ENCODE measurements at places on chromosomes 11 and 22.

DNA sequence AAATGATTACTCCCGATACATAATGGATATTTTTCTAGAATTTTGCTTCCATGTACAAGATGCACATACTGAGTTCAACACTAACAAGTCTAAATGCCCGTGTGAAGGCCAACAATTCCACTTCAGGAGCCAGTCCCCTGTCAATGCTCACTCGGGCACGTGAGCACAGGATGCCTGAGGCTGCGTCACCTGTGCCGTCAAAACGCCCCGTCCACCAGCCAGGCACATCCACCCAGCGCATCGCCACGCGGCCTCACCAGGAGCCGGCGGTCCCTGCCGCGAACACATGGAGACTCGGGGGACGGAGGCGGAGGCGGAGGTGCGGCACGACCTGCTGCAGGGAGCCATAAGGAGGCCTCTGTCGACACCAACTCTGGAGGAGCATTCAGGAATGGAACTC, 9.8 kb downstream of the TOLLIP start:
- DNase-seq, result no peak

DNA sequence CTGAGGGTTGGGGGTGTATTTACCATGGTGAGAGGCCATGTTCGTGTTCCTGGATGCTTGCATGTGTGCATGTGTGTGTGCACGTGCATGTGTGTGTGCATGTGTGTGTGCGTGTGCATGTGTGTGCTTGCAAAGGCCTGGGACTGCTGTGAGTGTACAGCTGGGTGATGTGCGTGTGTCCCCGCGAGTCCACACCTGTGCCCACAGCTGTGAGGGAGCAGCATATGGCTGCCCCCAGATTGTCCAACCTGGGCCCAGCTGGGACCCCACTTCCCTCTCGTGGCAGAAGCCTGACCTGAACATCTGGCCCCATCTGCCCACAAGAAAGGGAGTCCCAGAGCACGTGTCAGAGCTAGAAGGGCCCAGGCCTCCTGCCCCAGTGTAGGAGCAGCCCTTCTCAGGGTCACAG, 8.4 kb upstream of the CD248 start:
- DNase-seq, result no peak

DNA sequence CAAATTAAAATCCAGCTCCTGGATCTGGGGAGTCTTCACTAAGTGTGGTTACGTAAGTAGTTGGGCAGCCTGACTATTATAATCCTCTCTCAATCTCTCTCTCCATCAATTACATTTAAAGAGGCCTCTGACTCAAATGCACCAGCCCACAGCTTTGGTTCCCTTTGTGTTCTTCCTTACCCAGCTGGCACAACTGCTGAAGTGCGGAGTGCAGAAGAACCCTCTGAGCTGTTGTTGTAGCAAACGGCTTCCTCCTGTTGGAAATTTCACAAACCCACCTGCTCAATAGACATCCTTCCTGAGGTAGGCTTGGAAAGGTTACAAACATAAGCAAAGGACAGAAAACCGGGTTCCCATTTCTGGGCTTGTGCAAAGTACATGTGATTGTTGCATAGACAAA, 17.0 kb upstream of the SORL1 start:
- no peak for DNase-seq

DNA sequence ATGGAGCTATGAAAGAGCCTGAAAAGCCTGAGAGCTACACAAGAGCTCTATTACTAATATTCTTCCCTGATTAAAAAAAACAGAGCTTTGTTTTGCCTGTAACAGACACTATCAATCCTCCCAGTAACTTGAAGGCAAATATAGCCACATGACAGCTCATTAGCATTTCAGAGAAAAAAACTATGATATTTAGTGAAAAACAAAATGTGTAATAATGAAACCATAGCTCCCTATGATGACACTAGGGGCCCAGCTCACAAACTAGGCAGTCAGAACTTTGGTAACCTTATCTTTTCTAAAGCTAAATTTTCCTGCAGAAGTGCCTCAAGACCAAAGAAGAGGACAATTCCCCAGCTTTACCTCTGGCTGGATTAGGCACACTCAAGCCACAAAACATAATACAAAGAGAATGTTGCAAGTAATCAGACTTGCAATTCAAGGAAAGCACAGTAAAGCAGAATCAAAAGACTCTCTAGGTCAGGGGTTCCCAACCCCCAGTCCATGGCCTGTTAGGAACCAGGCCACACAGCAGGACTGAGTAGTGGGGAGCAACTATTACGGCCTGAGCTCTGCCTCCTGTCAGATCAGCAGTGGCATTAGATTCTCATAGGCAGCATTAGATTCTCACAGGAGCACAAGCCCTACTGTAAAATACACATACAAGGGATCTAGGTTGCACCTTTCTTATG, 53.3 kb downstream of the MRTFA start:
- no peak for DNase-seq

DNA sequence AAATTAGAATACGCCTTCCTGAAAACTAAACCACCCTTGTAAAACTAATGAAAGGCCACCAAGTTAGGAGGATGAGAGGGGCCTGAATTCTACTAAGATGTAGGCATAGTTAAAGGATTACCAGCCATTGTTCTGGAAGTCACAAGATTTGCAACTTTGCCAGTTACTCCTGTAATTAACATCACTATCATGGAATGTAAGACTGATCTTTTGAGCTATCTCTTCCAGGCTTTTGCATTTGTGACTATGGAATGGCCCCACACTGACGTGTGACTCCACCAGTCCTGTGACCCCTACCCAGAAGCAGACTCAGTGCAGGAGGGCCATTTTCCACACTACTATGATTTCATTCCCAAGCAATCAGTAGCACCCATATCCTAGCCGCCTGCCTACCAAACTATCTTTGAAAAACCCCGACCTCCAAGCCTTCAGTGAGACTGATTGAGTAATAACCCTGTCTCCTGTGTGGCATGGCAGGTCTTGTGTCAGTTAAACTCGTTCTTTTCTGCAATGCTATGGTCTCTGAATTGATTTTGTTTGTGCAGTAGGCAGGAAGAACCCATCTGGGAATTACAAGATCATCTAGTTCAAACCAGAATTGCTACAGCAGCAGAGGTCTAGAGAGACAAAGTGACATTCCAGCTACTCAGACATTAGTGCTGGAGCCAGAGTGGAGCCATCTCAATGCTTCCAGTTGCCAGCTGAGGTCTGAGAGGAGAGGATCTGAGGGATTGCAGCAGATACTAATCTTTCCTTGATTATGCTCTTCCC, 1.9 kb upstream of the CTSF start:
- no peak for DNase-seq

- DNase-seq, result no peak
Measured at GRCh38 chr11:86891036-86891435, 64.2 kb downstream of the FZD4 start.

DNA sequence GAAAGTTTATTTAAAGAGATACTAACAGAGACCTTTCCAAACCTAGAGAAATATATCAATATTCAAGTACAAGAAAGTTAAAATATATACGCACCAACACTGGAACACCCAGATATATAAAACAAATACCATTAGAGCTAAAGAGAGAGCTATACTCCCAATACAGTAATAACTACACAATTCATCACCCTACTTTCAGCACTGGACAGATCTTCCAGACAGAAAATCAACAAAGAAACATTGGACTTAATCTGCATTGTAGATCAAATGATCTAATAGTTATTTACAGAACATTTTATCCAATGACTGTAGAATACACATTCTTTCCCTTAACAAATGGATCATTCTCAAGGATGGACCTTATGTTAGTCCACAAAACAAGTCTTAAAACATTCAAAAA, 311.9 kb downstream of the METTL15 start:
- DNase-seq, result no peak

DNA sequence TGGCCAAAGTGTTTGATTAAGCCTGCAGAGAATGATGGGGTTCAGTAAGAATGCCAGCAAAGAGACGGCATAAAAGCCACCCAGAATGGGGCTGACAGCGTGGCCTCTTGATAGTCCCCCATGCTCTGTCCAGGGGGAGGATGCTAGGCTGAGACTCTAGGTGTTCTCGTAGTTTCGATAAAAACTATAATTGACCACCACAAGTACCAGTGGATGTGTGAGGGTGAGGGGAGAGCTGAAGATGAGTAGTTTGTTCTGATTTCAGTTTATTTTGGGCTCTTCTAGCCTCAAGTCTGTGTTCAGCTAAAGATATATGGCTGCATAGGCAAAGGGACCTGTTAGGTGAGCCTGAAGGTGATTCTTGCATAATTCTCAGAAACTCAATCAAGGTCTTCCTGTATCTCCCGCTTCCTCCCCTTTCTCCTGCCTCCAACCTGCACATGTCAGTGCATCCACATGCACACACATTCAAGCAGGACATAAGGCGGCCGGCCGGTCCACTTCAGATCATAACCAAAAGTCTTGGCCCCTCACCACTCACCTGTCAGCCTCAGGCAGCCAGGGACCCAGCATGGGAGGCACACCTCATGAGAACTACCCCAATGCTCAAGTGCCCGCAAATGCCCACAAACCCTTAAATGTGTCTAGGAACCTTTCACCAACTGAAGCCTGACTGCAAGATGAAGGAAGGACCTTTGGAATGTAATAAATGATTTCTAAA, 31.2 kb downstream of the FLI1 start:
- no peak for DNase-seq

DNA sequence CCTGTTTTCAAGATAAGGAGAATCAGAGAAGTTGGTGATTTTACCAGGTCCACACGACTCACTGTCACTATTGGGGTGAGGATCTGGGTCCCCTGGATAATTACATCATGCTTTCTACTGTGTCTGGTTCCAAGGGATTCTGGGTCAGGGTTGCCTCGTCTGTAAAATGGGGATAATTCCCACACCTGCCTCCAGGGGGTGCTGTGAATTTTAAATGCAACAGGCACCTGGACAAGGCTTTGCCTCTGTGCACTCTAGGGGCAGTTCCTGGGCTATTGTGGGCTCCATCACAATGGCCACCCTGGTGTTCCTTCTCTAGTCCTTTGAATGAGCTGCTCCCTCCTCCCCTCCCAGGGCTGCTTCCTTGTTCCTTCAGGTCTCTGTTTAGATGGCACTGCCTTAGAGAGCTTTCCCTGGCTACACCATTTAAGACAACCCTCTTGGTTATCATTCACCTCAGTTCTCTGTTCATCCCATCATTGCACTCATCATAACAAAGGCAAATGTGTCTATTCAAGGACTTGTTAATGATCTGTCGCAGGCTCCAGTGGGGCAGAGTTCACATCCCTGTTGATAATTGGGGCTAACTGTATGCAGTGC, 178.6 kb downstream of the MIAT start:
- no peak for DNase-seq

DNA sequence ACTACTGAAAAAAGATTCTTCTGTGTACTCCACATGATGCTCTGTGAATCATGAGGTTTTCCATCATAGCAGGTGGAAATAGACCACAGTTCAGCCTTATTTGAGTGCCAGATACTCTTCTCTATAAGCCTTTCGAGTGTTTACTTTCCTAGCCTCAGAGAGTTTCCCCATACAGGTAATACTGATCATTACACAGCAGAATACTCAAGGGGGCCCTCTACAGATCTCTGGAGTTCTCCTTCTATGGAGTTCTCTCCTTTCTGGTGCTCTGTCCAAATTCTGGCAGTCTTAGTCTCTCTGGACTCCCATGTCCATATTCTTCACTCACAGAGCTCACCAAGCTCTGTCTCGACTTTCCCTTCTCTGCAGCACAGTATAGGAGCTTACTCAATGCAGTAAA, 175.7 kb upstream of the CARD18 start:
- no peak for DNase-seq

- no peak for DNase-seq
Measured at GRCh38 chr22:20155330-20156041, 4.6 kb upstream of the CCDC188 start.

GRCh38 chr22:46354176-46354992, 18.9 kb downstream of the TRMU start:
- DNase-seq, result no peak

DNA sequence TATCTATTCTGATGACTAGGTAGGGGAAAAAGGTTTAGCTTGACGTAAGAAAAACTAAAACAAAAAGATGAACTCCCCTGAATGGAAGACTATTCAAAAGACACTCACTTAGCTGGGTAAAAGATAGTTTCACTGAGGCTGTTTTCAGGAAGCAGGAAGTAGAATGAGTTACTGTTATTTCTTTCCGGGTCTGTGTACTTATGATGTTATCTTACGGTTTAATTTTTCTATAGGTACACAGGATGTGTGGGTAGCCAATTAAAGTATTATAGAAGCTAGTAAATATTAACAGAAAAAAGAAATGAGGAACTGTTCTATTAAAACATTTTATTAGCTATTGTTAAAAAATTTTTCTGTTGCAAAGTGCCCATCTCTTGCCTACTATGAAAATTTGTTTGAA, 45.8 kb upstream of the MMP7 start:
- no peak for DNase-seq

GRCh38 chr11:120105576-120105975, 32.3 kb downstream of the TRIM29 start:
- no peak for DNase-seq

DNA sequence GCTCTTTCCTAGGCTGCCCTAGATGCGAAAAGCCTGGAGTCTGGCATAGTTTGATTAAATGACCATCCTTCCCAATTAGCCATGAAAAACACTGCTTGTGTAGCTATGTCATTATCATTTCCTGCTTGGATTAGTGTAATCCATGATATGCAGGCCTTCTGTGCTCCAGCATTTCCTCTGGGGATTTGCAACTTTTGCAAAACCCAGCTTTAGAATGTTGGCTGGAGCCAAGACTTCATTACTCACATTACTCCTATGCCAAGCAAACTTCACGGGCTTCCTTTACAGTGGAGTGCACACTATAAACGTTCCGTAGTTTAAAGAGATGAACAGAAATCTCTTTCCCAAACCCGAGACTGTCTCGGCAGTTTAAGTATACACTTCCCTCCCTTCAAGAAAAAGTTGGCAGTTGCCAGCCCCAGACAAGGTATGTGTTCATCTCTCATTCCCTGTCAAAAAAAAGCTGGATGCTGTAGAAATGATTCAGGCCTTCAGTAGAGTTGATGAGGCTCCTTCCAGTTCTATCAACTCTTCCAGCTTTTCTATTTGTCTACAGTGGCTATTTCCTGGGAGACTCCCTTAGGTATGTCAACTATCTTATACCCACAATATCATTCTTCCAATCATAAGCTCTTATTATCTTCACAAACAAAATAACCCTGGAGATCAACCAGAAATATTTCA, 180.0 kb downstream of the MAML2 start:
- DNase-seq, result no peak

DNA sequence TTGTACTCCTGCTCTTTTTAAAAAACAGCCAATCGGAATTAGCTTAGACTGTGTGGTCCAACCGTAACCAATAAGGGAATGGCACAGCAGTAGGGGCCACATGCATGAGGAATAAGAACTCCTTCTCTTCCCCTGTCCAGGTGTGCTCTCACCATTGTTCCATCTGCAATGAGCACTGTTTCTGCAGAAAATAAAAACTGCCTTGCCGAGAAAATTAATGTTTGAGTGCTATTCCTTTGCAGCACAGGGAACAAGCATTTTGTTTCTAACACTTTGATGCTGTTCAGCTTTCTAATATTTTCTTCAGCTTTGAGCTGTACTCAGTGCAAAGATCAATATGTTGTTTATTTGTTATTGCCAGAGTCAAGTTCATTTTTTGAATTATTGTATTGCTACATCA, 57.9 kb downstream of the PIWIL3 start:
- DNase-seq, result no peak

DNA sequence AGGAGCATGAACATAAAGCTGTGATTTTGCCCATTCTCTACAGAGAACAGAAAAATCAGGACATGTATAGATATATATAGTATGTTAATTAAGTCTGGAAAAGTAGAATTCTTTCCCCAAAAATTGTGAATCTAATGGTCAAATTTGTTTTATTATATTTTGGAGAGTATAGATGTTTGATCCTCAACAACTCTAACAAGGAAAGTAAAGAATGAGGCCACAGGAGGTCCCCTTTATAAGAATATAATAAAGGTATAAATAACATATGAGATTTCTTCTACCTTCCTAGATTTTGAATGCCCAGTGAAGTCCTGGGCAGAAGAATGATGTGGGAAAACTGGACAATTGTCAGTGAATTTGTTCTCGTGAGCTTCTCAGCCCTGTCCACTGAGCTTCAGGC, at the start of gene OR10A4:
TSS of gene OR10A4 (plus strand) at position 301 of the 400 bp plus-strand sequence. CDS start at position 324, 23 bp downstream.
- DNase-seq, result no peak

Data from stimulated activated CD4-positive, alpha-beta T cell treated with anti-CD3 and anti-CD28 coated beads, Interleukin-15, amount 100 ng/mL, for 1 hour (primary cell).